ENCODE measurements at places on chromosomes 3 and 15. TPM values are rescaled to one million over a fixed set of nuclear protein-coding genes. Genes with fewer than 3 reads are reported as not detected.
A peak's percentile ranks its signal among the peaks of the same experiment; 100 is the strongest.

CERS3 gene
- total RNA-seq: not detected

GRCh38 chr15:37818152-37818677 is 116.2 kb upstream of the TMCO5A start:
- DNase-seq: no peak

GRCh38 chr3:26614006-26614685 is 8.4 kb upstream of the LRRC3B start:
- no peak for DNase-seq

DNA sequence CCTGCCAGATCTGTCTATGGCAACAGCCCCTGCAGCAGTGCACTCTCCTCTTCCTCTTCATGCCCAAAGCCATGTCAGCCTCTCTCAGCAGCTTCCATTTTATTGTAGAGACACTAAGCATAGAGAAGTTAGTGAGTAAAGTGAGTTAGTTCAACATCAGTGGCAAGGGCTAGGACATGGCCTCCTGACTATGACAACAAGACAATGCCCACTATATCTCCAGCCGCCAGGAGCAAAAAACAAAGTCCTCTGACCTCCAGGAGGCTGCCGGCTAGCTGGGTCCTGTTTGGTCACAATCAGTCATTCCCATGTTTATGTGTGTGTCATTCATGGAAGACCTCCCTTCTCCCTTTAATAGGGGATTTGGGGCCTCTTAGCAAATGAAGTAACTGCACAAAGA is 14.9 kb downstream of the NR1I2 start:
- DNase-seq: no peak

SENP8 gene
- 1.9 TPM for total RNA-seq

DNA sequence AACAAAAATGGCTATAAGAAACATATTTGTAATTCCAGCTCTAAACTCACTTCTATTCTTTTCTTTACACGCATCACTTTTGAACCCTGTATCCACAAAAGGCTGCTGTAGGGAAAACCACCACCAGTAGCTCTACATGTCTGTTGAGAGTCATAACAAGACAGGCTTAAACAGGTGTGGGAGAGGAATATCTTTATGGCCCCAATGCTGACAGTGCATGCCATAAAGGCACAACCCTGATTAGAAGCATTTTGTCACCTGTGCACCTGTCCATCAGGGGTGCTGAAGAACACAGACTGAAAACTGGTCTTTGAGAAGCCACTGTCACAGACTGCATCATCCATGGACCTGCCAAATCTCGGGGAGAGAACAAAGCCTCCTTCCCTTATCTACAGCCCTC is 11.6 kb upstream of the CSPG5 start:
- no peak for DNase-seq

UCN2 gene
- not detected for total RNA-seq

- peak; percentile 83 for DNase-seq
Measured at GRCh38 chr15:42457445-42458442, 33.2 kb downstream of the ZNF106 start.

GRCh38 chr15:31393444-31394091 is 66.9 kb downstream of the KLF13 start:
- peak; percentile 74 for DNase-seq

GRCh38 chr15:73617301-73617831 is 15.8 kb downstream of the NPTN start:
- no peak for DNase-seq
